Stimulated activated CD4-positive, alpha-beta T cell treated with anti-CD3 and anti-CD28 coated beads, TNF-alpha, amount 100 ng/mL, for 1 hour (primary cell): ENCODE measurements at places on chromosomes 4 and X.

DNA sequence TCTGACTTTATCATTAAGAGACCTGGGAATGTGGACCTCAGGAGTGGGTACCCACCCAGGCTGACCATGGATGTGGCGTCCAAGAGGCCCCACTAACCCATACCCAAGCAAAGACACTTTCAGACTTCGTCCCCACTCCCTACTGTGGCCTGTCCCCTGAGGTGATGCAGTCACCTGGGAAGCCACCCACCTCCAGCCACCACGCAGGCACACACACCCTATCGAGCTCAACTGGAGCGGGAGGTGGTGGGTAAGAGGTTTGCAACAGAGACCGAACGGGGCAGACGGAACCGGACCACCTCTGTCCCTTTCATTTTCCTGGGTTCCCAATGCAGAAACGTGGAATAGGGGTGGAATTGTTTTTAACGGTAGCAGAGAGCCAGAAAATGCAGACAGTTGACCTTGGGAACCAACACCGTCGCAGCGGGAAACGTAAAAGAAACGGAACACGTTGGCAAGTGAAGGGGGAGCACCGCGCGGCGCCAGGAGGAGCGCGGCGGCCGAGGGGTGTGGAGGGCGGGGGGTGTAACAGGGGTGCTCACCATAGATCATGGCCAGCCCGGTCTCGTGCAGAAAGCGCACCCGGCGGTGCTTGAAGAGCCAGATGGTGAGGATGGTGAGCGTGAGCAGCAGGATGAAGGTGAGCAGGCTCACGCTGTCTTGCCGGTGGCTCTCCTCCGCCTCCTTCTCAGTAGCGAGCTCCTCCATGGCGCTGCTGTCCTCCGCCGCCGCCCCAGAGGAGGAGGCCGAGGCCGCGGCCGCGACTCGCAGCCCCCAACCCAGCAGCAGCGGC is 559 bp downstream of the SLC9A7 start:
- no peak for DNase-seq

- DNase-seq: no peak
Measured at GRCh38 chrX:41108007-41108406, 22.8 kb downstream of the USP9X start.

- DNase-seq: no peak
Measured at GRCh38 chrX:139691843-139692505, 16.0 kb downstream of the MCF2 start.

GRCh38 chrX:101774340-101774739 is 114.7 kb upstream of the ARMCX2 start:
- DNase-seq: no peak
